ENCODE measurements at places on chromosomes 4 and X. TPM values are rescaled to one million over a fixed set of nuclear protein-coding genes. Genes with fewer than 3 reads are reported as not detected.
A peak's percentile ranks its signal among the peaks of the same experiment; 100 is the strongest.

The NXF2 gene
- total RNA-seq: not detected

The POU4F2 gene
- total RNA-seq: not detected

The FABP2 gene
- not detected for total RNA-seq

- no peaks in the 10 kb centered on the region for H3K27me3 ChIP-seq
- no peaks in the 10 kb centered on the region for H3K36me3 ChIP-seq
- no peak overlapping the region for H3K4me3 ChIP-seq
- H3K27ac ChIP-seq: no peak overlapping the region
- no peaks in the 10 kb centered on the region for H3K4me1 ChIP-seq
- no peak for DNase-seq
These were observed 155.2 kb downstream of the ZNF330 start for GRCh38 chr4:141375855-141376254.

DNA sequence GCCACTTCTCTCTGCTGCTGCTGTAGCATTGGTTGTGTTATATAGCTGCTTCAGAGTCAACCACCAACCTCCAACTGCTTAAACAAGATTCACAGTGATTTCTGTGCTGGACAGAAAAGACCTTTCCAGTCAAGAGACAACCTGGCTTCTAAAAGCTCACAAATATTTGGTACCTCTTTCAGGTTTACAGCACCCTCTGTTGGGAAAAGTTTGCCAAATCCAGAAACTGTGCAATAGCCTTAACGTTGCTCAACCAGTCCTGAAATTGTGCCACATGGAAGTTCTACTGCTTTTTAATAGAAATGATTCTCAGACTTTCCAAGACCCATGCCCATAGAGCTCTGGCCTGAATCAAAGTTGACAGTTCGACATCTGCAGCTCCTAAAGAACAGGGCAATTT is 842.1 kb upstream of the HTR2C start:
- no peaks in the 10 kb centered on the region for H3K36me3 ChIP-seq
- H3K4me1 ChIP-seq: no peaks in the 10 kb centered on the region
- DNase-seq: no peak
- H3K4me3 ChIP-seq: no peak overlapping the region
- H3K27ac ChIP-seq: no peak overlapping the region

The PNCK gene
- total RNA-seq: 1.4 TPM

DNA sequence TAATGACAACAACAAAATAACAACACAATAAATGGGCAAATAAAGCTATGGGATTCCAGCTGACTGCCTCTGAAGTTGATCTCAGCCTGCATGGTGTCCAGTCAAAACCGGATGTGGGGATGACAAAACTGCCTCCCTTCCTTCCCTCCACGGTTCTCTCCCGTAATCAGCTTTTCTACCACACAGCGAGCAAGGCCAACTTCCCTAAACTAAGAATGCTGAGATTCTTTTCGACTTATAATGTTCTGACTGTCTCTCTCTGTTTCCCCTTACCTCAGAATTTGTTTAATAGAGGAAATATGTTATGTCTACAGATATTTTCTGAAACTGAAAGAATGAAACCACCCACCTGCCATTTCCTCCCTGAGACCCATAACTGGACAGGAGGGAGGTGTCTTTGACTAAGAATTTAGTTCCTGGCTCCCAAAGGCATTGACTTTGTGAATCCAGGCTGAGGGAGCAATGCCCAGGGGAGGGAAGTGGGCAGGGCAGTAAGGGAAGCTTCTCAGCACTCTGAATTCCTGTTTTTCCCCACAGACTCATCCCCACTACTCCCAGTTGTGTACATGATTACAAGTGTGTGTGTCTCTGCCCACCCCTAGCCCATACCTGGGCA is 1.0 kb upstream of the TLR1 start:
- no peaks in the 10 kb centered on the region for H3K27me3 ChIP-seq
- H3K27ac ChIP-seq: peak overlapping the region; percentile 59
- H3K4me1 ChIP-seq: no peaks in the 10 kb centered on the region

DNA sequence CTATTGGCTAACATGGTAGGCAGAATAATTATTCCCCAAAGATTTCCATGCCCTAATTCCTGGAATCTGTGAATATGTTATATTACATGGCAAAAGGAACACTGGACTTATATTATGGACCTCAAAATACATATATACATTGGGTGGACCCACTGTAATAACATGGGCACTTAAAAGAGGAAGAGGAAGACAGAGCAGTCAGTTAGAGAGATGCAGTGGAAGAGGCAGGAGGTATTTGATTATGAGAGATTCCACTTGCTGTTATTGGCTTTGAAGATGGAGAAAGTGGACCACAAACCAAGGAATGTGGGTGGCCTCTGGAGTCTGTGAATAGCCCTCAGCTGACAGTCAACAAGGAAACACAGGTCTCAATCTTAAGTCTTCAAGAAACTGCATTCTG is 14.0 kb upstream of the ART3 start:
- DNase-seq: no peak
- no peaks in the 10 kb centered on the region for H3K4me1 ChIP-seq
- H3K27ac ChIP-seq: no peak overlapping the region
- H3K27me3 ChIP-seq: no peaks in the 10 kb centered on the region
- no peak overlapping the region for H3K4me3 ChIP-seq

DNA sequence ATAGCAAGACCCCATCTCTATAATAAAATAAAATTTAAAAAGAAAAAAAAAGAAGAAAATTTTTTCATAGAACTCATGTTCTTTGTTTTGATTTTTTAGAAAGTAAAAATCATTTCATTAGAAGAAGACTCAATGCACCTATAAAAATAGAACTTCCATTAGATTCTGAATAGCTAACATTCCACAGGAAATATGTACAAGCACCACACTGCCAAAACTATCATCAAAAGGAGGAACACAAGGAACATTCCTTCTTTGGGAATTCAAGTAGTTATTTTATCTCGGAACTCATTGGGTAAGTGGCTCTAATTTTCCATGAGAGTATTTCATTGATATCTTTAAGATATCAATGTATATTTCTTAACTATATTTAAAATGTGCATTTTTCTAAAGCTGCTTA is 157.6 kb downstream of the CAMK2D start:
- no peaks in the 10 kb centered on the region for H3K36me3 ChIP-seq
- H3K4me3 ChIP-seq: no peak overlapping the region
- H3K27me3 ChIP-seq: no peaks in the 10 kb centered on the region
- peaks cover 11% of the 10 kb centered on the region for H3K4me1 ChIP-seq
- DNase-seq: no peak
- H3K27ac ChIP-seq: no peak overlapping the region

DNA sequence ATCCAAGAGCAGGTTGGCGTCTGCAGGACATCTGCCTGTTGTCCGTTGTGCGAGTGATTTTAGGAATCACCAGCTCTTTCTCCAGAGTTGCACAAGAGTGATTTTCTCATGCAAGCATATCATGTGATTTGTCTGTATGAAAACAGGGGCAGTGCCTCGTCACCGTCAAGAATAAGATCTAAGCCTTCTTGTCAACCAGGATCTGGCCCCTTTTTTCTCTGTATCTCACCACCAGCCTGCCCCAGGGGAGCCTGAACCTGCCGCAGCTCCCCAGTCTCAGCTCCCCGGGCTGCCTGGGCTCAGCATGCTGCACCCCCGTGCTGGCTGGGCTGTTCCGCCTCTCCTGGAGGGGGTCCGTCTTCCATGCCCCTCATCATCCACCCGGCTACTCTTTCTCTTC is 90.5 kb downstream of the STOX2 start:
- no peaks in the 10 kb centered on the region for H3K4me1 ChIP-seq
- no peak for DNase-seq
- H3K36me3 ChIP-seq: no peaks in the 10 kb centered on the region

The HPSE gene
- 1.7 TPM for total RNA-seq
